NCI-H2081 treated with DMSO at 0.1 percent for 48 hours (cell line): ENCODE measurements at places on chromosomes 2 and 18.

GRCh38 chr2:11980809-11981208 is 234.4 kb downstream of the LPIN1 start:
- DNase-seq = no peak

DNA sequence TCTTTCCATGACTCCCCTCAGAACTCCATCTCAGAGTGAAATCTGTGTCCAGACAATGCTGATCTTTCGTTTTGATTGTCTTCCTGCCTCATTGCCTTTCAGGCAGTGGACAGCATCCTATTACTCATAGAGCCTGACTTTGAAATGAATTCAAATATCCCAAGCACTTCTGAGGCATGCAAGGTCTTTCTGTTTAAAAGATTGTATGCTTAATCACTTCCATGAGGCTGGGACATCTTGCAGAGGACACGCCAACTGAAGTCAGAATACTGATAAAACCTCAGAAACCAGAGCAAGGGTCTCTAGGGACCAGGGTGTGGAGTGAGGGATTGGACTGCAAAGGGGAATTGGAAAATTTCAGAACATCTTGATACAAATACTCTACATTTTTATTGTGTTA is 836.5 kb upstream of the ID2 start:
- DNase-seq = no peak

GRCh38 chr2:58634653-58635370 is 393.7 kb upstream of the FANCL start:
- DNase-seq = peak; percentile 58

DNA sequence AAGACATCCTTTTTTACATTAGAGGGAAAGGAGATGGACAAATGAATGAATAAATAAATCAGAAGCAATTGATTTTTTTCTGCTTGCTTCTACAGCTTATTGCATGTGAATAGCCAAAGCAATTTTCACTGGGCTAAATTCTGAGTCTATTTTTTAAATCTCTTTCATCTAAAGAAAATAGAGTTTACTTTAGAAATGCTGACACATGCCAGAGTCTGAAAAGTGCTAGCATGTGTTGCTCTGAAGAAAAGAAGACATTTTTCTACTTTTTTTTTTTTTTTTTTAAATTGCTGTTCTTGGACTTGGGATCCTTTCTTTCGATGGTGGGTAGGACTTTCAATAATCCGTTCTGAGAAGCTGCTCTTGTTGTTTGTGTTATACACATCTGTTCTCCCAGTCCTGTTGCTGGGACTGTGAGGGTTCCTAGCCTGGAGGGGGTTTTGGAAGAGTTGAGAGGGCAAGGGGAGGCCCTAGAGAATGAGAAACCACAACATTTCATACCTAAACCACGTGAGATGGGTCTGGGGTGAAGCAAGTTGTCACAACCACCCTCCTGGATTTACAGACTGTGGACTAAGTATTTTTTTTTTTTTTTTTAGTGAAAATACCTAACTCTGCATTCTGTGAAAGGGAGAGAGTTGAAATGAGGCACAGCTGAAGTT is 193.5 kb downstream of the PRKCE start:
- DNase-seq = no peak

- no peak for DNase-seq
These were observed 75.9 kb upstream of the FOSL2 start for GRCh38 chr2:28316546-28317335.
